ENCODE measurements at places on chromosomes 6 and 20. TPM values are rescaled to one million over a fixed set of nuclear protein-coding genes. Genes with fewer than 3 reads are reported as not detected.

PPP1R3G gene
- total RNA-seq, result 0.36 TPM

RAET1L gene
- not detected for total RNA-seq

ZNF451 gene
- 85.2 TPM for total RNA-seq

ADGRF4 gene
- total RNA-seq, result not detected

FAM83C gene
- not detected for total RNA-seq

MUC21 gene
- not detected for total RNA-seq

All from thoracic aorta endothelial cell (primary cell).